ENCODE measurements at places on chromosomes 1 and 21. TPM values are rescaled to one million over a fixed set of nuclear protein-coding genes. Genes with fewer than 3 reads are reported as not detected.

Gene CELA3A
- not detected for total RNA-seq

Gene HCN3
- 0.40 TPM for total RNA-seq

Gene GJA5
- 15.0 TPM for total RNA-seq

Gene DMRTA2
- total RNA-seq, result not detected

Gene IL20
- not detected for total RNA-seq

Gene C1orf94
- total RNA-seq, result not detected

Gene RGS8
- not detected for total RNA-seq

Gene OR2L8
- not detected for total RNA-seq

Gene PYHIN1
- not detected for total RNA-seq

Gene FCN3
- total RNA-seq, result not detected

Gene SEMA4A
- total RNA-seq, result 1.0 TPM

Gene PROX1
- 2.1 TPM for total RNA-seq

Gene INSRR
- total RNA-seq, result not detected

Gene KPRP
- total RNA-seq, result not detected

Gene FBLIM1
- 466 TPM for total RNA-seq

Measured in thoracic aorta endothelial cell (primary cell).